Stimulated activated CD8-positive, alpha-beta memory T cell treated with anti-CD3 and anti-CD28 coated beads, Interleukin-15, amount 100 ng/mL, for 4 hours (primary cell): ENCODE measurements at places on chromosomes 1 and 21.

DNA sequence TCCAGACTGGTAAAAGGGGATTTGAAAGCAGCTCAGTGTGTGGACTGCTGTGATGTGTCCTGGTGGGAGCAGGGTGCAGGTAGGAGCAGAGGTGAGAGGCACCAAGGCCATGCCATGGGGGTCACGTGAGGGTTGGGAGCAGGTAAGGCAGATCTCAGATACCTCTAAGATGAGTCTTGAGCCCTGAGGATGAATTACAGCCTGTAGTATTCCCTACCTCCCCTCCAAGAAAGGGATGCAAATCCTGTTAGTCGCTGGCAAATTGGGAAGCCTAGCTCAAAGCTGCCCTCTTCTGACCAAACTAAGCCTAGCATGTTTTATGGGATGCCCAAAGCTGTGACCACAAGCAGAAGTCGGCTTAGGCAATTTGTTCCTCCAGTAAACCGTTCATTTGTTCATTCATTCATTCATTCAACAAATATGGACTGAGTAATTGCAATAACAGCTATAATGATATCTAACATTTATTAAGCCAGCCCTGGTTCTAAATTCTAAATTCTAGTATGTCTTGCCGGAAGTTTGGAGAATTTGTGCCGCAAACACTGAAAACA is 3.9 kb upstream of the NUAK2 start:
- DNase-seq: no peak

- no peak for DNase-seq
Measured at GRCh38 chr1:236508593-236509027, 15.2 kb upstream of the LGALS8 start.

- DNase-seq: no peak
Measured at GRCh38 chr1:208205216-208206013, 38.8 kb downstream of the PLXNA2 start.

GRCh38 chr1:94727846-94728715 is 92.1 kb upstream of the SLC44A3 start:
- no peak for DNase-seq
